MCF 10A (cell line): ENCODE measurements at places on chromosomes 16 and 17. TPM values are rescaled to one million over a fixed set of nuclear protein-coding genes. Genes with fewer than 3 reads are reported as not detected.
A peak's percentile ranks its signal among the peaks of the same experiment; 100 is the strongest.

DNA sequence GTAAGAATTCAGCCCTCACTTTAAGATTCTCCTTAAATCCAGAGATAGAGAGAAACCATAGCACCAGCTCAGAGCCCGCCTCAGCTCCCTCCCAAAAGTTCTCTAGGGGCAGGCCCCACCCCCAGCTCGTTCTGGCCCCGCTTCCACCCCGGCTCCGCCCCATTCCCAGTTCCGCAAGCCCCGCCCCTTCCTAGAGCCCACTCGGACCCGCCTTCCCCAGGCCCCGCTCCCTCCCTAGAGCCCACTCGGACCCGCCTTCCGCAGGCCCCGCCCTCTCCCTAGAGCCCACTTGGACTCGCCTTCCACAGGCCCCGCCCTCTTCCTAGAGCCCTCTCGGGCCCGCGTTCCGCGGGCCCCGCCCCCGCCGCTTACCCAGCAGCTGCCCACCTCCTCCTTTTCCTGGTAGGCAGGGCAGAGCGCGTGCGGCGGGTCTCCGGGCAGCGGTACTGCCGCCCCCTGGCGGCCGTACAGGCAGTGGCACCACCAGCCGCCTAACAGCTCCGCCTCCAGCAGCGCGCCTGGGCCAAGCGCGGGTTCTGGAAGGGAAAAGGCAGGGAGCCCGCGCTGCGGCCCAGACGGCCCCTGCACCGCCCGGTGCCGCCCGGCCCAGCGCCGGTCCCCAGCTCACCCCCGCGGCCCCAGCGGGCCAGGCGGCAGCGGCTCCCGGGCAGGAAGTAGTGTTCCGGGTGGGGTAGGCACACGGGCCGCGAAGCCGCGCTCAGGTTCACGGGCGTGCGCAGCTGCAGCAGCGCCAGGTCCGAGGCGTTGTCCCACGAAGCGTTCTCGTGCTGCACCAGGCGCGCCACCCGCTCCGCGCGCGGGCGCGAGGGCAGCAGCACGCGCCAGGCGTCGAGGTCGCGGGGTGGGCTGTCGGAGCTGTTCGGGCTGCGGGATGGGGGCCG is 6.8 kb upstream of the PRSS8 start:
- peak; percentile 99 for DNase-seq

The GJC1 gene
- 6.9 and 7.9 TPM in 2 replicates for total RNA-seq

GRCh38 chr17:30573603-30574175 is 96.5 kb downstream of the GOSR1 start:
- DNase-seq: no peak

The CDK5R1 gene
- 4.0 and 4.4 TPM in 2 replicates for total RNA-seq

DNA sequence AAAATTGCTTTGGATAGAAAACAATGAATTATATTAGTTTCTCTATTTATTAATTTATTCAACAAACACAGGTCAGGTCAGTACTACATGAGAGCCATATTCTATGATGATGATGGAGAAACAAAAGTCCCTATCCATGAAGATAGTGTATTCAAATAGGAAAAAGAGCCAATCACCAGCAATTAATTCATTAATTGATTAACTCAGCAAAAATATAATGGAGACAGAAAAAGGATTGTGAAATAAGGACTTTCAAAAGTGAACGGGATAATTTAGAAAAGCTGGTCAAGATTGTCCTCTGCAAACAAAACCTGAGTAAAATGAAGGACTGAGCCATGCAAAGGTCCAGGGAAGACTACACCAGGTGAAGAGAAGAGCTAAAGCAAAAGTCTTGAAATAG is 1517.7 kb upstream of the CDH8 start:
- DNase-seq: no peak

The KRTAP2-3 gene
- not detected in 2 replicates for total RNA-seq

DNA sequence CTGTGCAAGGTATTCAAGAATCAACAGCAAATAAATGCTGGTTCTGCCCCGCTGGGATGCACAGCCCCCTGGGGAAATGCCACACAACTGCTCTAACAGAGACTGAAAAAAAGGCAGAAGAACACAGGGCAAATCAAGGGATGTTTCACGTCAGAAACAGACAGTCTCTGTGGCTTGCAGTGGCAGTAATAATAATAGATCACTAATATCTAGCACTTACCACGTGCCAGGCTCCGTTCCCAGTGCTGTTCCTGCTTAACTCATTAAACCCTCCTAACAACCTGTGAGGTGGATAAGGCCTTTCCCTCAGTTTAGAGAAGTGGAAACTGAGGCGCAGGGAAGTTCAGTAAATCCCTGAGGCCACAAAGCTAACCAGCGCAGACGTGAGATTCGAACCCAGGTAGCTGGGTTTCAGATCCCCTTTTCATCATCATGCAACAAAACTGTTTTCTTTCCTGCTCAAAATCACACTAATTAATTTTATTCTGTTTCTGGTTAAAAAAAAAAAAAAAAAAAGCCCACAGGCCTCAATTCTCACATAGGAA is 36.7 kb downstream of the ARHGAP17 start:
- no peak for DNase-seq

- DNase-seq: no peak
Observed at GRCh38 chr16:4106516-4106915, 9.7 kb downstream of the ADCY9 start.

The CDRT15L2 gene
- not detected in 2 replicates for total RNA-seq

The ABCC6 gene
- total RNA-seq: not detected in 2 replicates

DNA sequence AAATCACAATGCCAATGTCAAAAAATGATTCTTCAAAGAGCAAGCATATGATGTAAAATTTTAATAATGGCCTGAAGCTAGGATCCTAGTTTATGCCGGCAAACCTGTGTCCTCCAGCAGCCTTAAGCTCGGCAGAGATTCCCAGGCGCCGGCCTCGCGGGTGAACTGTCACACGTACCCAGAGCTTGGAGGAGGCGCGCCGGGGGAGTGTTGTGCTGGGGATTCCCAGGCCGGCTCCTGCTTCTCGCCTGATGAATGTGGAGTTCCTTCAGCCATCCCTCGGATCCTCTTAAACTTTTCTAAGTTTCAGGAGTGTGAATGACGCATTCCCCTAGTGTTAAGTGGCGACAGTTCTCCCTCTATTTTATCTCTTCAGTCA is 19.1 kb upstream of the NTN1 start:
- DNase-seq: no peak

DNA sequence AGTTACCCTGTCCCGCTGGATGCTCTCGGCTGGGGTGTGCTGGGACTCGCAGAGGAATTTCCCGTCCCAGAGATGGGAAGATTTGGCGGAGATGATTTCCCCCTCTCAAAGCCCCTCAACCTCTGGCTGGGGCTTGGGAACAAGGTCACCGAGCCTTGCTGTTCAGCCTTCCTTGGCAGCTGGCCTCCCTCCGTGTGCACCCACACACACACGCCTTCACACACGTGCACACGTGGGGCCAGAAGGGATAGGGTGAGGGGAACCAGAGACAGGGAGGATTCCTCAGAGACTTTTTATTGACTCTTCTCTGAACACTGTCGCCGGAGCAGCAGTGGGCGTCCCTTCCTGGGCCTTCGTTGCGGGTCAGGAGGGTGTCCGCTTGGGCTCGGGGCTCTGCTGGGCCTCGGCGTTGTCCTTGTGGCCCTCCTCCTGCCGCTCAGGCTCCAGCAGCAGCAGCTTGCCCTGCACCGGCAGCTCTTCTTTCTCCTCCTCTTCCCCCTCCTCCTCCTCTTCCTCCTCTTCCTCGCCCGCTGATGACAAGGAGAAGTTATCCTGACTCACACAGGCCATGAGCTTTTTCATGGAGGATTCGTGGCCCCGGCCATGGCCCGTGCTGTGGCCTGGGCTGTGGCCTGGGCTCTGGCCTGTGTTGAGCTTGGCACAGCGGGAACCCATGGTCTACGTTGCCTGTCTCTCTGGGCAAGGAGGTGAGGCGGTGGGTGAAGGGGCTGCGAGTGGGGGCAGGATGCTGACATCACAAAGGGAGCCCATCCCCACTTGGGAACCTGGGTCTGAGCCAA is at the start of gene PRM3:
TSS of gene PRM3 (minus strand) at position 709 of the 800 bp plus-strand sequence. CDS start at position 675, 34 bp downstream.
- DNase-seq: no peak

The OMG gene
- total RNA-seq: 0.16 TPM in 1 of 2 replicates, not detected in the other

DNA sequence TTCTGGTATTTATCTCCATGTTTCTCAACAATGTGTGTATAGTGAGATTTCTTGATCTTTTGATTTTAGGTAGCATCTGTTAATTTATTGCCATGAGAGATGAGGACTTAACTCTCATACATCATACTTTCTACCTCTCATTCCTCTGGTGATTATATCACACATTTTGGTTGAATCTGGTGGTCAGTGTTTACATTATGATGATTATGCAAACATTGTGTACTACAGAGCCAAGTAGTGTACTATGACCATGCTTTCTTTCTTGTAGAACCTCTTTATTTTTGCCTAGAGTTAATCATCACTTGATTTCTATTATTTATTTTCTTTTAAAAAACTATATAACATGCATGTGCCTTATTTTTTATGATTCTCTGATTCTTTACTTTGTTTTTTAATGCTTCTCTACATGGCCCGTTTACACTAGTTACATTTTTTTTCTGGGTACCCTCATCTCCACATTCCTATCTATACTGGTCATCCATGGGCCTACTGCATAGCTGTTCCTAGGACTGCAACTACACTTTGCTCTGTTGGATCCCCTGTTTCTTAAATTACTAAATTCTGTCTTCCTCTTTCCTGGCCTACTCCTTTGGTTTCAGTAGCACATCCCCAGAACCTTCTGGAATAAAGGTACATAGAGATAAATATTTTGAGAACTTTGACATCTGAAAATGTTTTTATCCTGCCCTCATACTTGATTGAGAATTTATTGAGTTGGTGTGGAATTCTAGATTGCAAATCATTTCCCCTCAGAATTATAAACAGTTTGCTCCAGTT is 63.0 kb upstream of the LRRC37A3 start:
- DNase-seq: no peak

DNA sequence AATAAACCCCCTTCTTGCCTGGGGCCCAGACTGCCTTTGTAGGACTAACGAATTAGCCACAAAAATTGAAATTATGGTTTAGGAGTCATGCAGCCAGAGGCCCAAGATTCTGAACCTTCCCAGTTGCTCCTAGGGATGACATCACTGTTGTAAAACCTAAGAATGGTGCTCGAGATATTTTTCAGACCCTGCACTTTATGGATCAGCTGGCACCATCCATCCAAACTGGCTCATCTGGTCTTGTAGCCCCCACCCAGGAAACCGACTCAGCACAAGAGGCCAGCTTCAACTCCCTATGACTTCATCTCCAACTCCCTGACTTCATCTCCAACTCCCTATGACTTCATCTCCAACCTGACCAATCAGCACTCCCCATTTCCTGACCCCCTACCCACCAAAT is 10.9 kb upstream of the EVPL start:
- no peak for DNase-seq

The HID1 gene
- 3.2 and 7.0 TPM in 2 replicates for total RNA-seq
